Activated naive CD8-positive, alpha-beta T cell treated with anti-CD3 and anti-CD28 coated beads, Interleukin-2, amount 10 ng/mL, durations not matched to agents 7 days and 5 days (primary cell): ENCODE measurements at places on chromosomes 6 and 20.

GRCh38 chr20:48879612-48880245, 41.8 kb upstream of the ARFGEF2 start:
- DNase-seq: no peak

- no peak for DNase-seq
Measured at GRCh38 chr6:8857160-8857559, 421.8 kb upstream of the SLC35B3 start.

DNA sequence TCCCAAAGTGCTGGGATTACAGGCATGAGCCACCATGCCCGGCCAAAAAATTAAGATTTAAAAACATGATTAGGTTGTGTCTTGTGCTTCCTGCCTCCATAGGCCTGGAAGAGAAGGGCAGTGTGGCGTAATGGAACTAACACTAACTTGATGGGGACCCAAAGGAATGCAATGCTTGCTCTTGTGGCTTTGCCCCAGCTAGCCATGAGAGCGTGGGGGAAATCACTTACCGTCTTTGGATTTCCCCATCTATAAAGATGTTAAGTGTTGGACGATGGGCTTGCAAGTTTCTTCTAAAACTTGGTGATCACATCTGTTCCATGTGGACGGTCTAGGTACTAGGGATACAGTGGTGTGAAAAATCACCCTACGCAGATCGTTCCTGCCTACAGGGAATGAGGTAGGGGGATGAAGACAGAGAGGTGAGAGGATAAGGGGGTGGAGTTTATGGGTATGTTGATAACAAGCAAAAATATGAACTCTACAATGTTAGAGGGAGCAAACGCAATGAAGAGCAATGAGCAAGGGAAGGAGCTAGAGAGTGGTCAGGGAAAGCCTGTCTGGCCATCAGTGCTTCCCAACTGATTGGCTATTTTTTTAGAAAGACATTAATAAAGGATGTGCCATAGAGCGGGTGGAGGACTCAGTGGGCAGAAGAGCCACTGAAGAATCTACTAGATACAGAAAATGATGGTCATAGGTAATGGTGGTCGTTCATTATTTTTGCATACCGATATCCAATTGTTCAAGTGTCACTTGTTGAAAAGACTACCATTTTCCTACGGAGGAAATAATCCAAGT, 165.2 kb downstream of the BCAS1 start:
- no peak for DNase-seq

DNA sequence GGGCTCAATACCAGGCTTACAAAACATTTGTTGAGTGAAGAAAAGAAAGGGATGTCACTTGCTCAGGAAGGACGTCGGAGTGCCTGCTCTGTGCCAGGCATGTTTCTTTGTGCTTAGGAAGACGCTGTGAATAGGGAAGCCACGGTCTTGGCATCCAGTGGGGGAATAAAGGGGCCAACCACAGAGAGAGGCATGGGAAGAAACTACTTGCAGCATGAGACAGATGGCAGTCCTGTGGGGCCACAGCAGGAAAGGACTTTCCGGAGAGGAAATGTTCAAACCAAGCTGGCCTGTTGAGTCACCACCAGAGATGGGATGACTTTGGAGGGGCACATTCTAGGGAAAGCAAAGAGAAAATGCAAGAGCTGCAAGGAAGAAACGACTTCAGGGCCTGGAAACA, 173.2 kb downstream of the CDH26 start:
- DNase-seq: no peak

DNA sequence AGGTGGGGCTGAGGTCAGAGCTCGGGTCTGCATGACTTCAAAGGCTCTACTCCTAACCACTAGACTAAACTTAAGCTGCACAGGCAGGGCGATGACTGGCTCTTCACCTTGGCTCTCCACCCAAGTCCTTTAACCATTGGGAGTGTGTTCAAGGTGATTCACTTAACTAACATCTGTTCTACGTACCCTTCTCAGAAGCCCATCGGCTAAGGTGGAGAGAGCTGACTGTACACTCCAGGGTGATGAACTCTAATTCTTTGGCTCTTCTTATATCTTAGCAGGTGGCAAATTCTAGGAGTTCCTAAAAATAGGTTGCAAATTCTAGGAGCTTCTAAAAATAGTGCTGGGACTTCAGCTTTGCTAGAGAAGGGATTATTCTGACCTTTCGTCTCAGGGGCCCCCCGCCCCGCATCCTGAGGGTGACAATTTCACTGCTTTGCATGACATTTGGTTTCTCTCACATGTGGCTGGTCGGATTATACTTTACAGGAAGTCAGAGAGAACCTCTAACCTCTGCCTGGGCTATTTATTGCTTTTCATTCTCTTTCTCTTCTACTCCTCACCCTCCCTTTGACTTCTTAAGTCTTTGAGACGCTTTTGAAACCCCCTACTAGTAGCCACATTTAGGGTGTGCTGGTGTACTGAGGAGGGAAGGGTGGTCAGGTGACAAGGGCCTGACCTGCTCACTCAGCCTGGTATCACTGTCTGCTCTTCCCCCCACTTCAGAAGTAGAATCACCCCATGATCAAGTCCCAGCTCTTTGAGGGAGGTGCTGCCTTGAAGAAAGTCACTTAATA, 55.5 kb downstream of the PRDM1 start:
- peak; percentile 73 for DNase-seq
